ENCODE measurements at places on chromosomes 4 and X. TPM values are rescaled to one million over a fixed set of nuclear protein-coding genes. Genes with fewer than 3 reads are reported as not detected.

The LAMTOR3 gene
- total RNA-seq = 69.9 TPM

The RPA4 gene
- total RNA-seq = 0.33 TPM

The MAGEA2 gene
- total RNA-seq = not detected

The TREX2 gene
- not detected for total RNA-seq

The BRCC3 gene
- total RNA-seq = 17.4 TPM

The EVC gene
- 58.2 TPM for total RNA-seq

The P2RY8 gene
- not detected for total RNA-seq

The CLDN34 gene
- not detected for total RNA-seq

The TACR3 gene
- total RNA-seq = 0.09 TPM

The RS1 gene
- not detected for total RNA-seq

The RPS3A gene
- 4,133 TPM for total RNA-seq

The AMTN gene
- total RNA-seq = not detected

The NSG1 gene
- total RNA-seq = 2.7 TPM

The C1QTNF7 gene
- total RNA-seq = 0.18 TPM

The HNRNPDL gene
- 97.0 TPM for total RNA-seq

The EDNRA gene
- 10.8 TPM for total RNA-seq

The LDB2 gene
- total RNA-seq = 85.9 TPM

The MAGIX gene
- total RNA-seq = 2.9 TPM

The ADAMTS3 gene
- total RNA-seq = 5.0 TPM

The CCSER1 gene
- under 0.01 TPM for total RNA-seq

The TRO gene
- 13.1 TPM for total RNA-seq

The AFF2 gene
- 6.6 TPM for total RNA-seq

The F11 gene
- total RNA-seq = not detected

The DKK2 gene
- 0.82 TPM for total RNA-seq

The MAGEB1 gene
- total RNA-seq = not detected

The CASP6 gene
- total RNA-seq = 21.6 TPM

The SPANXA1 gene
- total RNA-seq = not detected

The GC gene
- total RNA-seq = not detected

The GAGE12F gene
- not detected for total RNA-seq

All from fibroblast of the aortic adventitia (primary cell).